ENCODE measurements at places on chromosomes 13 and 19. TPM values are rescaled to one million over a fixed set of nuclear protein-coding genes. Genes with fewer than 3 reads are reported as not detected.
A peak's percentile ranks its signal among the peaks of the same experiment; 100 is the strongest.

DNA sequence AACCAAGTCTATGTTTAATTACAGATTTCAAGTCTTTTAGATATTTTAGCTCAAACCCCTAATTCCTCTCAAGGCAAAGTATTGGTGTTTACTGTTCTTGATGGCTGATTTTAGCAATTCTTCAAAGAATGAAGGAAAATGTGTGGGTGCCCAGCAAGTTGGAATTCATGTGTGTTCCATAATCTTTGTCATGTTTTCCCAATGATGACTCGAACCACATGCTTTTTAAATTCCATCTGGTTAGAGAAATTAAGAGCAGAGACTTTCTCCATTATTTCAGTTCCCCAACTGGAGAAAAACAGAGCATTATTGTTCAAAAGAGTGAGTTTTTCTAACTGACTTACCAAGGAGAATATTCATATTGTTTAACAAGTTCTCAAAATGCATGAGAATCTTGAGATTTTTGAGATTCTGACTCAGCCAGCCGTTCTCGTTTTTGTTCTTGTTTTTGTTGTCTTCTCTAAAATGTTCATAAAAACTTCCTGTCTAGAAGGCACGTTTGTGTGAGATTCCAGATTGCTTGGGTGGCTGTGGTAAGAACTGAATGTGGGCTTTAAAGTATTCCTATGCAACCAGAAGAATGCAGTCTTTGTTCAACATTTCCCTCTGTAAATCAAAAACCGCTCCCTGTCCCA lies 404.7 kb downstream of the IRS2 start:
- DNase-seq, result no peak

GRCh38 chr13:100131863-100132574 lies 43.1 kb downstream of the PCCA start:
- DNase-seq, result no peak

DNA sequence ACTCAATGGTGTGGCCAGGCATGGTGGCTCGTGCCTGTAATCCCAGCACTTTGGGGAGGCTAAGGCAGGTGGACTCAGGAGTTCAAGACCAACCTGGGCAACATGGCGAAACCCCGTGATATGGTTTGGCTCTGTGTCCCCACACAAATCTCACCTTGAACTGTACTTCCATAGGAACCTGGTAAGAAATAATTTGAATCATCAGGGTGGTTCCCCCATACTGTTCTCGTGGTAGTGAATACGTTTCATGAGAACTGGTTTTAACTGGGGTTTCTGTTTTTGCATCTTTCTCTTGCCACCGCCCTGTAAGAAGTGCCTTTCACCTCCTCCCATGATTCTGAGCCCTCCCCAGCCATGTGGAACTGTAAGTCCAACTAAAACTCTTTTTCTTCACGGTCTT lies 49.6 kb downstream of the USP12 start:
- no peak for DNase-seq

Gene SAFB
- polyA plus RNA-seq, result 72.5 TPM

Gene PSMC4
- polyA plus RNA-seq, result 44.8 TPM

GRCh38 chr19:51651216-51651846 lies 4.7 kb upstream of the SIGLEC14 start:
- no peak for DNase-seq

- DNase-seq, result peak; percentile 66
These were observed 6.2 kb downstream of the TLE6 start for GRCh38 chr19:2983351-2984214.

GRCh38 chr13:104206450-104207044 lies 1140.3 kb upstream of the SLC10A2 start:
- no peak for DNase-seq

Gene NUP58
- 21.8 TPM for polyA plus RNA-seq

Gene CEACAM16
- polyA plus RNA-seq, result not detected

- no peak for DNase-seq
These were observed 75.9 kb upstream of the SCEL start for GRCh38 chr13:77459592-77459991.

Gene ZFP36
- polyA plus RNA-seq, result 204 TPM

DNA sequence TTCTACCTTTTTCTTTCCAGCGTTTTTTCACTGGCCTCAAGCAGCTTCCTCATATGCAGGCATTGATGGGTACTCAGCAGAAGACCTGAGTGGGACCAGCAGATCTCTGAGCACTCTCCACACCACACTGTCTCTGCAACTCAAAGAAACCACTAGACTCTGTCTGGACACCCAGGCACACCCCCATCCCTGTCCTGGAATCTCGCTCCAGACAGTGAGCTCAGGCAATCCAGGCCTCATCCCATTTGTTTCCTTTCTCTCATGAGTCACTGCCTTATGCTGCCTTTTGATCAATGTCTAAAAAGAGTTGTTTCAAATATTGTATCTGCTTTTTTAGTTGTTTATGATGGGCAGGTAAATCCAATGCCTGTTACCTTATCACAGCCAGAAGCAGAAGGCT lies 19.7 kb upstream of the POP4 start:
- DNase-seq, result no peak

- DNase-seq, result no peak
These were observed 1586.4 kb upstream of the SPRY2 start for GRCh38 chr13:81927347-81927746.

GRCh38 chr19:52237771-52238400 lies 31.5 kb upstream of the ZNF766 start:
- DNase-seq, result peak; percentile 51

- no peak for DNase-seq
These were observed 9.8 kb upstream of the SIGLEC10 start for GRCh38 chr19:51427201-51427600.

Gene CEACAM20
- polyA plus RNA-seq, result not detected

DNA sequence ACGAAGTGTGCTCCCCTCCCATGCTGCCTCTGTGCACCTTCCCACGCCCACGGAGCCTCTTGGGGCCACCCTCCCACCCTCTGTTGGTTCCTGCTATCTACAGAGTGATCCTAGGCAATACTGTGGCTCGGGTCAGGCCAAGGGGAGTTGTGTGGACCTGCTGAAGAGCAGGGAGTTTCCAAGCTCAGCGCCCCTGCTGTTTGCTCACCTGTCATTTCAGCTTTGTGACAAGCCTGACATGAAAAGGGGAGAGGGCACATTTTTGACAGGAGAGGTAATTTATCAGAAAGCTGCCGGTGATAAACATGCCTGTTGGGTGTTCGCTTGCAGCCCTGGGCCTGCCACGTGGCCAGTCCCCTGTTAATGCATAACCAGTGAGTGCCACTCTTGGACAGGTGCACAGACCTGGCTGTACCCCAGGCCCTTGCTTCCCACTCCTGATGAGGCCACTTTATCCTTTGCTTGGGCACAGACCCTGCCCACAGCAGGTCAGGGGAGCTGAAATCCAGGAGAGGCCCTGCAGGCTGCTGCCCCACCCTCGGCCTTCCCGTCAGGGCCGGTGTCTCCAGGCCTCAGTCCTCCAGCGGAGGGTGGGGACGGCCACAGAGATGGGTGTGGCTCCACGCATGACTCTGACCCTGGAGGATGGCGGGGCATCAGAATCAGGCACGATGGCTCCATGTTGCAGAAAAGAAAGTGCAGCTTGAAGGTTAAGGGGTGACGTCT lies 201.5 kb upstream of the GPR12 start:
- no peak for DNase-seq

GRCh38 chr13:70527599-70527998 lies 419.3 kb upstream of the KLHL1 start:
- no peak for DNase-seq

DNA sequence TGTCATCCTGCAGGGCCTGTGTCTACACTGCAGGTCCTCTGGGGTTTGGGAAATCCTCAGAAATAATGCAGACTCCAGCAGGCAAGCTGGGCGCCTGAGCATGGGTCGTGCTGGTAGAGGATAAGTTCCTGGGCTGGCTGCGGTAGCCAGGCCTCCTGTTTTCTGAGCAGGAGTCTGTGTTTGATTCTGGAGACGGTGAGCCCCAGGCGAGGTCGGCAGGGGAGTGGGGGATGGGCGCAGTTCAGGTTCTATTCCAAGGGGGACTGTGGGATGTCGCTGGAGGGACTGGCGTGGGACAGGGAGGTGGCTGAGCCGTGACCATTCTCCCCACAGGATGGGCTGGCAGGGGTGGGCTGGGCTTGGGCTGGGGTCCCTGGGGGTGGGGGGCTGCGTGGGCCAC lies 154.7 kb downstream of the KDM4B start:
- no peak for DNase-seq

DNA sequence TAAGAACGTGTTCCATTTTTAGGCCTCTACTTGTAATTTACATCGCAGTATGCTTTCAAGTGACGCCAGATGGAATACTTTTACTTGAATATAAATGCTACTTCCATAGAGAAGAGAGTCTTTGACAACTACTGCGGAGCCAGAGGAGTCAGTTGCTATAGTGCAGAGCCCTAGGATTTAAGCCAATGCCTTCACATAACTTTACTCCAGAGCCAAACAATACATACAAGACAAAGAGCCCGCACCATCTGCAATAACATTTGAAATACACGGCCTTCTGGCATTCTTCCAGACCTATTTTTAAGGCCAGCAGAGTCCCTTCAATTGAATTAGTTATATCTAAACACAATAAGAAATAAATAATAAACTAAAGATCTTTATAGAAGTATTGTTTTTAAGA lies 59.4 kb downstream of the XPO4 start:
- no peak for DNase-seq

- DNase-seq, result no peak
These were observed 150.9 kb downstream of the URI1 start for GRCh38 chr19:30092721-30093569.

GRCh38 chr13:72462726-72463125 lies 264.7 kb downstream of the MZT1 start:
- no peak for DNase-seq

GRCh38 chr13:66879988-66880387 lies 350.1 kb downstream of the PCDH9 start:
- no peak for DNase-seq

DNA sequence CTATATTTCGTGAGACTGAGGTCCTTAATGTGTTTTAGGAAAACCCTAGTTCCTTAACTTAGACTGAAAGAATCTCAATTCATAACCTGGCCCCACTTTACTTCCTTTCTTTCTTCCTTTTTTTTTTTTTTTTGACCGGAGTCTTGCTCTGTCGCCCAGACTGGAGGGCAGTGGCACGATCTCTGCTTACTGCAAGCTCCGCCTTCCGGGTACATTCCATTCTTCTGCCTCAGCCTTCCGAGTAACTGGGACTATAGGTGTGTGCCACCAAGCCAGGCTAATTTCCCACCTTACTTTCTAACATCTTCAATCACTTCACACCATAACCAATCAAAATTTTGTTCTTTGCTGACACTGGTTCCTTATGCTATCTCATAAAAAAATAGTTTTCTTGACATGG lies 2097.0 kb downstream of the PCDH9 start:
- DNase-seq, result no peak

Gene IGSF23
- not detected for polyA plus RNA-seq

DNA sequence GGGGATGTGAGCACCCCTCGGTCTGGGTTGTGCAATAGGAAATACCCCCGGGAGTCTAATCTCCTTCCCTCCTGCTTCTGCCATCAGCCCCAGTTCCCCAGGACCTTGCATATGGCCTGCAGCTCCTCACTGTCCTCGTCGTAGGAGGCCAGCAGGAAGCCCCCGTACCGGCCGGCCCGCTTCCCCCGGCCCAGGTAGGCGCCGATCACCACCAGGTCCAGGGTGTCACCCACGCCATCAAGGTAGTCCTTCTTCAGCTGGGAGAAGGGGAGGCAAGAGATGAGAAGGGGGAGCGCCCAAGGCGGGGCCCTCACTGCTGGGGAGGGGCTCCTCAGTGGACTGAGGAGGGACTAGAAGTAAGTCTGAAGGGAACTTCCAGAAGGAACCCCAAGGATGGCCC lies 10.4 kb upstream of the PLA2G4C start:
- no peak for DNase-seq

DNA sequence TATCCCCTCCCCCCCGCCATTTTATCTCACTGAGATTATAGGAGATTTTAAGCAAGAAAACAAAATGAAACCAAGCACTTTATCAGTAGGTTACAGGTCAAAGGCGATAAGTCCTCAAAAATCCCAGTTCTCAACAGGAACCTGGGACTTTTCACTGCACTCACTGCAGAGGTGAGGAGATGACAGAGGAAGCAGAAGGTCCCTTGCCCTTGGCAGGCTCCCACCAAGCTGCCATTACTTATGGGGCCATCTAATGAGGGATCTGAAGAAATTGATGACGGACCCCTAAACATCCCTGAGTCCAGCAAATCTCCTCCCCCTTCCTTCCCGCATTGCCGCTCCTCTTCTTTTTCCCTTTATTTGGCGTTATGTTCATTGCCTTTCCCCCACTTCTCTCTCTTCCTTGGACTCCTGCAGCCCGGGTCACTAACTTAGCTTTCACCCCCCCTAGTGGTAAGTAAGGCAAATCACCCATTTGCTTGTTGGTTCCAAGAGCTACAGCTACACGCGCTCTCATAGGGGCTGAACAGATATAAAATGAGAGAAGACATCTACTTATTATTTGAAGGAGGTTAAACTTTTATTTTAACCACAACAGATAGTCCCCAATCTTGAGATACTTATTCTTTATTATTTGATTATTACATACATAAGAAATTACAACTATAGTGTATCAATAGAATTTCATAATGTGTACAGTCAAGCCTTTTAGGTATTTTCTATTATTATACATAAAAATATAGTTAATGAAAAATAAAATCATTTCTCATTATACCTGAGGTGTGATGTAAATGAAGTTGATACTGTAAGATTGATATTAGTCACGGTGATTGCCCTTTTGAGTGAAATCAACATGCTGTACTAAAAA lies 52.0 kb upstream of the ARGLU1 start:
- DNase-seq, result peak; percentile 36

Gene CD209
- polyA plus RNA-seq, result 0.85 TPM

Gene SIGLEC6
- 0.67 TPM for polyA plus RNA-seq

DNA sequence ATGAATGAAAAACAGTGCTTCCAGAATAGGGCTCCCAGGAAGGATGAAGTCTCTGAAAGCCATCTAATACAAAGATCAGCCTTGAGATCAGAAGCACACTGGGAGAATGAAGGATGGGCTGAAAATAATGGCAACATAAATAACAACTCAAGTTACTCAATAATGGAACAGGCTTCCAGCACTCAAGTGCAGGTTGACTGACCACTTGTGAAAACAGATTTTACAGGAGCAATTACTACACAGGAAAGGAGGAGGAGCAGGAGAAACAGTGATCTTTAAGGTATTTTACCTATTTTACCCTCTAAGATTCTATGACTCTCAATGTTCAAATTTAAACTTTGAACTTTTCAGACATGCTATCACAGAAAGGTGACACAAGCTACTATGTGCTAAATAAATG lies 106.0 kb downstream of the USP12 start:
- no peak for DNase-seq

Gene NLRP11
- polyA plus RNA-seq, result 0.13 TPM

- DNase-seq, result no peak
These were observed 175.8 kb downstream of the TDRD3 start for GRCh38 chr13:60572855-60573254.

Gene SIGLEC9
- polyA plus RNA-seq, result 2.5 TPM

Gene LMTK3
- polyA plus RNA-seq, result 0.27 TPM

All from ovary (tissue), 10 donors.